Jurkat, Clone E6-1 (cell line): ENCODE measurements at places on chromosomes 6 and 20.

- DNase-seq = no peak
These were observed 67.8 kb downstream of the SCAND1 start for GRCh38 chr20:35886537-35886936.

- DNase-seq = peak; percentile 41
These were observed 2.9 kb downstream of the TNNC2 start for GRCh38 chr20:45823949-45824835.

DNA sequence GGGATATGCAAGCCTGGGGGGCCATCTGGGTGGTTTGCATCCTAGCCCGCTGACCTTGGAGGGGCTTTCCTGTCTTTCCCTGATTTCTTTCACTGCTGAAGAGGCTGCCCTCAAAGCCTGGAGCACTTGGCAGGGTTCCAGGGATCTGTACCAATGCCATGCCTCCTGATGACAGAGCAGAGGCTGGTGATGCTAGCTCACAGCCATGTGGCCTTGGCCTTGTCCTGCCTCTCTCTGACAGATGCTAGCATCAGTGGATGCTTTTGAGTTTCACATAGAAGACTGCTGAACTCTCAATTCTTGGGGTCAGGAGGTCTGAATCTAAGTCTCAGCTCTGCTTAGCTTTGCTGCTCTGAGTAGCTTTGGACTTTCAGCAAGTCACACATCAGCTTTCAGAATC, 21.9 kb upstream of the RREB1 start:
- no peak for DNase-seq

DNA sequence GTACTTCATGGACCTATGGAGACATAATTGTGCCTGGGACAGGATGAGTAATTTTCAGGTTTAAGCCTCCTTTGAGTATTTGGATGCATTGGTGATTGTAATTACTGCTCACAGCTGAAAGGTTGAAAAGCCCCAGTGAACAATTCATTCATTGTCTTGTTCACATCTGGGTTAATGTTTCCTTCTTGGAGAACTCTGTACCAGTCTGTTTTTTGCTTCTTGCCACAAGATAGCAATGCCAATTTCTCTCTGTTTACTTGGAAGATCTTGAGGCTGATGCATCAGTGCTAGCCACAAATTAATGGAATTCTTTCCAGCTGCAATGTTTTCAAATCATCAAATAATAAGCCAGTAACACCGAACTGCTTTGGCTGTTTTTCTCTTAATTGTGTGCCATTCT, 207.8 kb downstream of the BMP2 start:
- DNase-seq = no peak

DNA sequence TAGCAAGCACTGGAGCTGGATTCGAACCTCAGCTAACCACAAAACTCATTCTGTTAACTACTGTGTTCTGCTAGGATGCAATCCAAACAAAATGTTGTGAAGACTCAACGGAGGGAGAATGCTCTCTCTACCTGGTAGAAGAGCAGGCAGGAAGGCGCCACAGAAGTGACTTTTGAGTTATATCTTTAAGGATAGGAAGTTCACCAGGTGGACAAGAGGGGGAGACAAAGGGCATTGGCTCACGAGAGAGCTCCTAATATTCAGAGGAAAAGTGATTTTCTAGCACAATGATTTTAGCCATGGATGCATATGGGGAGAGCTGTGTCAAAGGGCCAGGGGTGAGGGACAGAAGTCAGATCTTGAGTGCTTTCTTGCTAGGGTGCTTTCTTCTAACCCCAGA, 108.4 kb upstream of the MAFB start:
- DNase-seq = peak; percentile 45

DNA sequence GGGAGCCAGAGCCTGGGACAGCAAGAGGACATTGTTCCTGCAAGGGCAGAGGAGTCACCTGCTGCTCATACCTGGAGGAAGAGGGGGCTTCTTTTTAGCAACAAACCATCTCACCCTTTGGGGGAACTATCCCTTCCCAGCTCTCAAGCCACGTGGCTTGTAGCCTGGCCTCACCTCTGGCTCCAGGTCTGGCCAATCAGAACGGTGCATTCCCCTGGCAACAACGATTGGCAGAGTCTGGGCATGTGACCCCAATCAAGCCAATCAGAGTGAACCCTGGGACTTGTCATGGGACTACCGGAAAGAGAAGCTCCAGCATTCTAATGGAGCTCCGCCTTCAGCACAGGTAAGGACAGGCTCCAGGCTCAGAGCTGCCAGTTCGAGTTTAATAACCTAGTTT, 33.6 kb downstream of the KCNB1 start:
- DNase-seq = no peak

DNA sequence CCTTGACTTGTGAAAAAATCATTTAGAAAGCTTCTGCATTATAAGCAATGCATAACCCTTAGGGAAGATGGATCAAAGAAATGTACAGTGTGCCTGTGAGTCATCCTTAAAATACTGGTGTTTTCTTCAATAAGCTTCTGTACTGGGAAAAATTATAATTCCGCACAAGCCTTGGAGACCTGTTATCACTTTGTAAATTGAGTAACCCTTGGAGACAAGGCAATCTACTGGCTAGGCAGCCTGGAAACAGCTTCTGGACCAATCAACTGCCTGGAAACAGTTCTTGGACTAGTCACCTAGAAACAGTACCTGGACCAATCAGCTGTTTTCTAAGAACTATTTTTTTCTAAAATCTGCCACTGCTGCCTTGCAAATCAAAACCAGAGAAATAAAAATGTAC, 25.8 kb upstream of the RNGTT start:
- DNase-seq = no peak

GRCh38 chr6:38420207-38420606, 219.5 kb downstream of the BTBD9 start:
- no peak for DNase-seq

GRCh38 chr6:40436685-40437604, 150.2 kb downstream of the LRFN2 start:
- DNase-seq = peak; percentile 58

DNA sequence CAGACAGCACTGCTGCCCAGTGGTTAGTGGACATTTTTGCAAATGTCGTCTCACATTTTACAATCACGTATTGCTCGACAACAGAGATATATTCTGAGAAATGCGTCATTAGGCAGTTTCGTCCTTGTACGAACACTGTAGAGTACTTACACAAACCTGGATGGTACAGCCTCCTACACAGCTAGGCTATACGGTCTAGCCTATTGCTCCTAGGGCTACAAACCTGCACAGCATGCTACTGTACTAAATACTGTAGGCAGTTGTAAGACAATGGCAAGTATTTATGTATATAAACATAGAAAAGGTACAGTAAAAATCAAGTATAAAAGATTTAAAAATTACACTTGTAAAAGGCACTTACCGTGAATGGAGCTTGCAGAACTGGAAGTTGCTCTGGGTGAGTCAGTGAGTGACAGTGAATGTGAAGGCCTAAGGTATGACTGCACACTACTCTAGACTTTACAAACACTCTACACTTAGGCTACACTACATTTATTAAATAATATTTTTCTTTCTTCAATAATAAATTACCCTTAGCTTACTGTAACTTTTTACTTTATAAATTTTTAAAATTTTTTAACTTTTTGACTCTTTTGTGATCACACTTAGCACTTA, 43.1 kb downstream of the ALDH5A1 start:
- DNase-seq = no peak

DNA sequence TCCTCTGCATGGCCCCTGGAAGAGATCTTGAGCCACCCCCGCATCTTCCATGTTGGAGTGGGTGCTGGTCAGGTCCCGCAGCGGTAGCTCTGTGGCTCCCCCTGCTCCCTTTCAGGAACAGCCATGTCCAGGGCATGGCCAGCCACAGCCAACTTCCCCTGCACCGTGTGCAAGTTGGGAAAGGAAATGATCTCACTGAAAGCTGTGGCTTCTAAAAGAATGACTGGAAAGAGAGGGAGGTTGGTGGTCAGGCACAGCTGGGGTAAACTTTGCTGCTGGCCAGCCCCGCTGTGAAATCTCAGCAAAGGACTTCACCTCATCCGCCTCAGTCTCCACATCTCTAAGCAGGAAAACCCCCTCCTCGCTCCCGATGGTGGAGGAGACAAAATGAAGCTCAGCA, 153.6 kb upstream of the CST7 start:
- no peak for DNase-seq

GRCh38 chr6:70520575-70520974, 46.2 kb upstream of the SDHAF4 start:
- peak; percentile 22 for DNase-seq

DNA sequence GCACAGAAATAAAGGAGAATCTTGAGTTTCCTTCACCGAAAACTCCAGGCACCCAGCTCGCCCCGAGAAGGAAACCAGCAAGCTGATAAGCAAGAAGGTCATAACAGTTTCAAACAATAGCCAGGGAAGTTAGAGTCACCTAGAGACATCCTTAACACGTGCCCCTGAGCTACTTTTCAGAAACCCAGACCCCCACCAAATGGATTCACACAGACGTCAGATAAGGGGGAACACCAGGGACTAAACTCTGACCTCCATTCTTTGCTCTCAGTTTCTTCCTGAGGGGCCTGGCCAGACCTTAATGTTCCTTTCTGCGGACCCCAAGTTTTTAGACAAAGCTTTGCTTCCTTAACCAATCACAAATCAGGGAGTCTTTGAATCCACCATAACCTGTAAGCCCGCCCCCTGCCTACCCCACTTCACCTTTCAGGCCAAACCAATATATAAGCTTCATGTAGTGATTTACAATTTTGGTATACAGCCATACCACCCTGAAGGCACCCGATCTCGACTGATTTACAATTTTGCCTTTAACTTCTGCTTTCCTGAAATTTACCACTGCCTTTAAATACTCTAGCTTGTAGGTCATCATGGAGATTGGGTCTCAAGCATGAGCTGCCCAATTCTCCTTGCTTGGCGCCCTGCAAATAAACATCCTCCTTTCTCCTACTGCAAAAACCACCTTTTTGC, 11.7 kb downstream of the SOD2 start:
- no peak for DNase-seq

DNA sequence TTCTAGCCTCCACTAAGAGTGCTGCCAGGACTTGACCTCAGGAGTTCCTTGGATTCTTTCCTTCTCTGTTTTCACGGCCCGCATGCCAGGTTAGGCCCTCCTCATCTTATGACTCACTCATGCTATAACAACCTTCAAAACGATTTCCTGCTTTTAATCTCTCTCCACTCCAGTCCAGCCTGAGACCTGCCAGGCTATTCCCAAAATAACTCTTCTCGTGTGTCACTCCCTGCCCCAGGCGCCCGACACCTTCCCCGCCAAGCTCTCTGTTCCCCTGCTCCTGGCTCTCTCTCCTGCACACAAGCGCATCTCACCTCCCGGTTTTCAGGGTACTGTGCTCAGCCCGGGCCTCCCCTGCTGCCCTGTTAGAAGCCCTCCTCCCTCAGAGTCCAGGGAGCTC, 64.1 kb upstream of the RPS6KA2 start:
- no peak for DNase-seq
